Large intestine (tissue), 12 donors: ENCODE measurements at places on chromosomes 5 and 9. TPM values are rescaled to one million over a fixed set of nuclear protein-coding genes. Genes with fewer than 3 reads are reported as not detected.

DNA sequence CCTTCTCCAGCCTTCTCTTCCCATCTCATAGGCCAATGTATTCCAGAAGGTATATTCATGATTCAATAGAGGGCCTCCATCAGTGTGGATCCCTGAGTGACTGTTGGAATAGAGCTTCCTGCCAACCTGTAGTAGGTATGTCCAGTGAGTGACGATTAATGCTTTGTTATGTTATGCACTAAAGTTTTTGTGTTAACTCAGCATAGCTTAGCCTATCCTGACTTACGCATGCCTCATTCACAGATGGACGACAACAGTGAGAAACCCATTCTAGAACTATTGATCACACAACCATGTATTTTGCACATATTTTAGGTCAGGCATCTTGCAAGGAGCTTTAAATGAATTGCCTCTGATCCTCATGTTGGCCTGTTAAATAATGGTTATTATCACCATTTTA lies 225.5 kb upstream of the TRIM32 start:
- H3K36me3 ChIP-seq: no peaks in the 10 kb centered on the region
- no peak for DNase-seq
- no peaks in the 10 kb centered on the region for H3K27me3 ChIP-seq
- no peaks in the 10 kb centered on the region for H3K4me1 ChIP-seq
- H3K4me3 ChIP-seq: no peak overlapping the region

DNA sequence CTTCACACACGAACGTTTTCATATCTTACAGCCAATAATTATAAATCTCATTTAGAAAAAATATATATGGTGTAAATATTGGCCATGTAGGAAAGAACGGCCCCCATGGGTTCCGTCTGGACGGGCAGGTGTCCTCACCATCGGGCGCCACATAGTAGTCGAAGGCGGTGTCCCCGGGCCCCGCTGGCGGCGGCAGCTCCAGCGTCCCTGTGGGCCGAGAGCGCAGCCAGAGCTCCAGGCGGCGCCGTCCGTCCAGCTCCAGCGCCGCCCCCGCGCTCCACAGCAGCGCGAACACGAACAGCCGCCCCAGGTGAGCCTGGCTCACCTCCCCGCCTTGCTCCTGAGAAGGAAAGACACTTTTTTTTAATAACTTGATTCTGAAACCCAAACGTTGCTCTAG lies 134.6 kb downstream of the DNAH5 start:
- H3K36me3 ChIP-seq: no peaks in the 10 kb centered on the region
- no peak for DNase-seq
- no peaks in the 10 kb centered on the region for H3K27me3 ChIP-seq
- no peaks in the 10 kb centered on the region for H3K4me1 ChIP-seq
- H3K4me3 ChIP-seq: no peak overlapping the region

DNA sequence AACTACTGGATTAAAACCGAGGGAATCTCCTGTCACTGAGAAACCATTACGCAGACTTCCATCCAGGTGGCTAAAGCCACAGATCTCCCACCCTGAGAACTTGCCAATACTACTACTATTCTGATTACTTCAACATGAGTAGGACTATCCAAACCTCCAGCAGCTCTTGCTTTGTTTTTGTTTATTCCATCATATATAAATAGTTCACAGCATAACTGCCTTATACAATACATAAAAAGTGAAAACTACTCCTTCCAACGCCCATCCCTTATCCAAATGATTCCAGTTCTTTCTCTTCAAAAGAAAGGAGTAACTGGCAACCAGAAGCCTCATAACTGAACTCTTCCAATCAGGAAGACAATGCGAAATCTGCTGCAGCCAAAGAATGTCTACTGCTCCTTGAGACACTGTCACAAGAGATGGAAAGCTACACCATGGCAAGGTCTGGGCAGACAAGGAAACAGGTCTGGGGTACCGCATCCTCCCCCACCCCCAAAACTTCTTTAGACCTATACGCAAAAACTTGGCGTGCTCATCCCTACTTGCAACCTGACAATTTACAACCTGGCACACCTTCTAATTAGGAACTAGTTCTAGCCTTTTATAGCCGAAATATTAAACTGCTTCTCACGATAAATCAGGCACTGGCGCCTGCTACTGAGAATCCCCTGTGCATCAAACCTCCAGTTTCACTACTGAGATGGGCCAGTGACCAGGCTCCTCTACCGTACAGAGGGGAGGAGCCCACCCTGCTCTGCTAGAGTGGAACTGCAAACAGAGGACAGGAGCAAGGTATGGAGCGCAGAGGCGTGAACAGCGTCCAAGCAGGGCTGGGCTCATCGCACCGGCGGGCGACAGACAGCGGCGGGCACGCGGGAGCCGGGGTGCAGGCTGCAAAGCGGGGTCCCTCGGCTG lies 986 bp downstream of the PLPP1 start:
- H3K27me3 ChIP-seq: no peaks in the 10 kb centered on the region
- peak overlapping the region; percentile 90 for H3K4me3 ChIP-seq

- no peak overlapping the region for H3K27ac ChIP-seq
- no peaks in the 10 kb centered on the region for H3K27me3 ChIP-seq
- no peaks in the 10 kb centered on the region for H3K36me3 ChIP-seq
These were observed 18.9 kb downstream of the MAST4 start for GRCh38 chr5:66615136-66615535.

Gene ADRA1B
- polyA plus RNA-seq: 0.12 TPM

- H3K27me3 ChIP-seq: no peaks in the 10 kb centered on the region
- H3K4me1 ChIP-seq: no peaks in the 10 kb centered on the region
- no peak overlapping the region for H3K27ac ChIP-seq
- H3K4me3 ChIP-seq: no peak overlapping the region
These were observed 20.4 kb upstream of the ZNF354B start for GRCh38 chr5:178839319-178839704.

Gene NME5
- 2.8 TPM for polyA plus RNA-seq

- H3K27me3 ChIP-seq: no peaks in the 10 kb centered on the region
- no peaks in the 10 kb centered on the region for H3K4me1 ChIP-seq
- no peaks in the 10 kb centered on the region for H3K36me3 ChIP-seq
These were observed 17.9 kb downstream of the COL15A1 start for GRCh38 chr9:98961513-98962180.

- H3K4me3 ChIP-seq: peak overlapping the region; percentile 86
- H3K27ac ChIP-seq: peak overlapping the region; percentile 60
- peaks cover 6% of the 10 kb centered on the region for H3K36me3 ChIP-seq
- H3K4me1 ChIP-seq: peaks cover 23% of the 10 kb centered on the region
- DNase-seq: peak; percentile 52
These were observed 588 bp downstream of the TRAF2 start for GRCh38 chr9:136886610-136887597.

Gene DMXL1
- polyA plus RNA-seq: 27.7 TPM

GRCh38 chr5:181156758-181157157 lies 9.4 kb downstream of the OR2V2 start:
- DNase-seq: no peak
- no peaks in the 10 kb centered on the region for H3K36me3 ChIP-seq
- H3K27ac ChIP-seq: no peak overlapping the region
- H3K27me3 ChIP-seq: peaks cover 10% of the 10 kb centered on the region
- no peaks in the 10 kb centered on the region for H3K4me1 ChIP-seq

Gene TBCA
- 206 TPM for polyA plus RNA-seq

- H3K27me3 ChIP-seq: no peaks in the 10 kb centered on the region
- no peak overlapping the region for H3K27ac ChIP-seq
- no peaks in the 10 kb centered on the region for H3K36me3 ChIP-seq
- no peak overlapping the region for H3K4me3 ChIP-seq
These were observed 396.0 kb downstream of the MLLT3 start for GRCh38 chr9:20226345-20226744.

DNA sequence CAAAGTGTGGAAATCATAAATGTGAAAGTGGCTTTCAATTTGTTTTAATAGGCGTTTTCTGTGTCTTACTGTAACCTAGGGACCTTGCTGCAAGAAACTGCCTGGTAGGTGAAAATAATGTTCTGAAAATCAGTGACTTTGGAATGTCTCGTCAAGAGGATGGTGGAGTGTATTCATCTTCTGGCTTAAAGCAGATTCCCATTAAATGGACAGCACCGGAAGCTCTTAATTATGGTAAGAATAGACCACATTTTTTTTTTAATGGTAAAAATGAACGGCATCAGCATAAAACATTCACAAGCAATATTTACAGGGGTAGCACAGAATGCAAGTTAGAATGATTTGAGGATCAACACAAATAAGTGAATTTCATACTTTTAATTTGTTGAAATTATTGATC lies 229.1 kb downstream of the PJA2 start:
- no peaks in the 10 kb centered on the region for H3K27me3 ChIP-seq
- H3K27ac ChIP-seq: no peak overlapping the region
- no peak for DNase-seq
- no peaks in the 10 kb centered on the region for H3K36me3 ChIP-seq
- no peaks in the 10 kb centered on the region for H3K4me1 ChIP-seq

- no peaks in the 10 kb centered on the region for H3K27me3 ChIP-seq
- no peaks in the 10 kb centered on the region for H3K4me1 ChIP-seq
- H3K4me3 ChIP-seq: no peak overlapping the region
- peak; percentile 74 for DNase-seq
- no peak overlapping the region for H3K27ac ChIP-seq
These were observed 9.5 kb downstream of the TOR4A start for GRCh38 chr9:137286975-137287383.

DNA sequence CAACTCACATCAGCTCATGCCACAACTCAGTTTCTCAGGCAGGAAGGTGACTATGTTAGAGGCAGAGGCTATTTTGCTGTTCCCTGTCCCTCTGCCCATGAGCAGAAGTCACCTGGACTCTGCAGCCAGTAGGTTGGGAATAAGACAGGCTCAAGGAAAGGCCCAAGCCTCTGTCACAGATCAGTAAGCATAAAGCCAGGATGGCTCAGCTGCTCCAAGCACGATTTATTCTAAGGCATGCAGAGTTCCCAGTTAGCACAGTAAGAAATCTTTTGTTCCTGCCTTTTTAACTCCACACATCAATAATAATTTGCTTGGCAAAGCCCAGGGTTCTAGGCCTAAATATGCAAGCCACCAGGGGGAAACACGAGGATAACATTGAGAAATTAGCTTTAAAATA lies 249.0 kb upstream of the ADRA1B start:
- no peaks in the 10 kb centered on the region for H3K36me3 ChIP-seq
- no peak overlapping the region for H3K4me3 ChIP-seq
- no peak overlapping the region for H3K27ac ChIP-seq
- H3K27me3 ChIP-seq: no peaks in the 10 kb centered on the region
- H3K4me1 ChIP-seq: no peaks in the 10 kb centered on the region
- DNase-seq: no peak

- H3K27ac ChIP-seq: no peak overlapping the region
- H3K27me3 ChIP-seq: no peaks in the 10 kb centered on the region
- H3K4me3 ChIP-seq: no peak overlapping the region
- H3K4me1 ChIP-seq: no peaks in the 10 kb centered on the region
These were observed 446.7 kb upstream of the ACTBL2 start for GRCh38 chr5:57929271-57929670.
